ENCODE measurements at places on chromosomes 12 and 14.

GRCh38 chr14:64632056-64632455 lies 72.2 kb upstream of the PLEKHG3 start:
- no peak for DNase-seq

GRCh38 chr14:64878837-64879634 lies 671 bp downstream of the SPTB start:
- DNase-seq = peak; percentile 58

- no peak for DNase-seq
Measured at GRCh38 chr12:64652346-64652745, 42.1 kb downstream of the RASSF3 start.

DNA sequence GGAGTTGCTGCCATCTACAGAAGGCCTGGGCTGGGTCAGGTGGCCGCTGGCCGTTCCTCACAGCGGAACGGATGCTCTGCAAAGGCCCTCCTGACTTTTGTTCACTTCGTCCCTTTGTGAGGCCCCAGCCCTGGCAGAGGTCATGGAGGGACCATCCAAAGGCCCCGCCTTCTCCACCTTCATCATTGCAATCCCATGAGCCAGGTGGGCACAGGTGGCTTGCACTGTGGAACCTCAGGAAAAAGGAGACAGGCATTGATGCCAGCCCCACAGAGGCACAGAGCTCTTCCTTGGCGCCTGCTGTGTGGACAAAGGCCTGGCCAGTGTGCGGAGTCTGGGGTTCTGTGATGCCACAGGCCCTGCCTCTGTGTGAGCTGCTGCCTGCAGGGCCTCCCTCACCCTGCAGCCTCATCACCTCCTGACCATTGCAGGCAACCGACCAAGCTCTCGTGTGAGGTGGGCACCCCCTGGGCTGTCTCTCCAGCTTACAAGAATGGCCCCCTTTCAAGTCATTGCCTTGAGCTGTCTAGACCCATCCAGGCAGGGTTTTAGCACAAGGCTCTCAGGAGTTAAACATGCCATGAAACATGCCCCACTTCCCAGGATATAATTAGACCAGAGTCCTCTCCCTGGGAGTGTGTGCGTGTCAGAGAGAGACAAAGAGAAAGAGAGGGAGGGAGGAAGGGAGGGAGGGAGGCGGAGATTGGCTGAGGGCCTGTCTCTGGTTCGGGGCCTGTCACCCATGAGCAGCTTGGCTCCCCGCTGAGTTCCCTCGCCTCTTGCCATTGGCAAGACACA lies 19.3 kb downstream of the NFKBIA start:
- DNase-seq = no peak

GRCh38 chr14:70201994-70202393 lies 13.2 kb upstream of the SLC8A3 start:
- DNase-seq = no peak

DNA sequence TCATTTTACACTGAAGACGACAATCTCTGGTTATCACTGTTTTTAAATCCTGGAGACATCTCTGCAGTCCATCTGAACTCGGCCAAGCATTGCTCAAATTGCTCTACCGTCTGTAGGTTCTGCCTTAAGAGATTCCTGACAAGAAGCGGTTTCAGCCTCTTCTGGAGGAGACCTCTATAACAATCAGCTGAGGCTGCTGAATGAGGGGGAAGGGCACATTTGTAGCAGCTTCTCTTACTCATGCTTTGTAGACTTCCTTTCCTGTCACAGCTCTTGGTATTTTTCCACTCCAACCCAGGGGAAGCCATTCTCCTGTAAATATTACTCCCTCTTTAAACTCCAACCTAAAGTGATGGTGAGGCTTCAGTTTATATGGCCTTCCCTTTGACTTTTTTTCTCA lies 3.0 kb downstream of the ARG2 start:
- DNase-seq = no peak

DNA sequence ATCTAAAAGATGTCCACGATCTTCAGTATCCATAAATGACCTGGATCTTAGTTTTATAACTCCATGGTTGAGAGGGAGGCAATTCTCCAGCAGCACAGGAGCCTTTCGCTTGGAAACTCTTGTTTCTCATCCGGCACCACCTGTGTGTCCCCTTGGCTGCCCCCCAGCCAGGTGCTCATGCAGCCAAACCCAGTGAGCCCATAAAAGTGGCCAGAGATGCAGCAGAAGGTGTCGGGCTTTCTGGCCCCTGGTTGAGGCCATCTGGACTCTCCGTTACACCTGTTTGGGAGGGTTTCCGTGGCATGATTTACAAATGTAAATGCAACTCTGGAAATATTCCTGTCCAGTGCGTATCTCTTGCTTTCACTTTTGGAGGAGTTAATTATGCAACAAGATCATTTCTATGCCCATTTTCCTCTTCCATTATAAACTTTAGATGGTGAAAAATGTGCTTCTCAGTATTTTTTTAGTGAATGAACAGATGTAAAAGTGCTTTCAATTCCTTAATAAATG lies 291.1 kb downstream of the DIO2 start:
- DNase-seq = no peak

DNA sequence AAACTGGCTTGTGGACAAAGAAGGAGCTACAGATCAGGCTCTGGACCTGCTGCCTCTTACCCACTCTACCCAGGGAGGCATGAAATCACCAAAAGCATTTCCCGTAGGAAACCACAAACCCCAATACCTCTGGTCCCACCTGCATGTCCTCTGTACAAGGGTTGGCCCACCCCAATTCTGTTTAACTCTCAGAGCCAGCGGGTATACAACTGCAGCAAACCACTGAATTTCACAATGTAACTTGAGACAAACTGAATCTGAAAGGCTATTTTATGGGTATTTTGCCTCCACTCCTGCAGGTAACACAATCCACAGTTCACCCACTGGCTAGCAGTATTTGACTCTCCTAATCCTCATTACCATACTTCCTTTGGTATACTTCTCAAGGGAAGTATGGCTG lies 16.5 kb downstream of the SIX1 start:
- DNase-seq = no peak

DNA sequence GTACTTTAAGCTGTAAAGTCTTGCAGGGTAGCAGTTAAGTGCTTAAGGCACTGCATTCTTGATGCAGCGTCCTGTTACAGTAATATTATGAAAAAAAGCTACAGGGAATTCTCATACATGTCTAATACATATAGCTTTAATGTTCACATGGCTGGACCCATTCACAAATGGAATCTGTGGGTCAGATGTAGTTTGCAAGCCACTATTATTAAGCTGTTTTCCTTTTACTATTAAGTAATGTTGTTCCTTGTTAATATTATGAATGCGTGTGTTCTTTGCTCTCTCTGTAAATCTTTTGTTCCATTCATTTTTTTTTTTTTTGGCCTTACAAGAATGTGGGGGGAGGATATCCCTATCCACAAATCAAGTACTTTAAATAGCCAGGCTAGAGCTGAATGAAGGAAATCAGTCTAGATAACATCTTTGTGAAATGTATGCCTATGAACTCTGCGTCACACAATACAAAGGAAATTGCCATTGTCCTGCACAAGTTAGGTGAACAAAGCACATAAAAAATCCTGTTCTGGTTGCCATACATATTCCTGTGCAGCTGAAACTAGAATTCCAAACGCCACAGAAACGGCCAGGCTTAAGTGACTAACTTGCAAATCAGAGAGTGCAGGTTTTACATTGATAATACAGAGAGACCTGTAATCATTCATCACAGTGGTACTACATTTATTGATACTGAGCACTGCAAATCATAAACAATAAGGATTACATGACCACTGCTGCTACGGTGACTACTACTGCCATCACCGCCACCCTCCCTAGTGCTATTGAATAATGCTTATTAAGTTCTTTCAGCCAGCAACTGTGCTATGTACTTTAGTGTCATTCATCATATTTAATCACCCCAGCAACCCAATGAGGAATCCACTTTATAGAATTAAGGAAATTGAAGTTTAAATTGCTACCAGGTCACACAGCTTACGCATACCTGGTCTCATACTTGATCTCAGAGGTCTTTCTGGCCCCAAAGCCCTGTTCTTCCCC lies 111.9 kb downstream of the HMGA2 start:
- no peak for DNase-seq

- no peak for DNase-seq
Measured at GRCh38 chr14:54349713-54350112, 47.1 kb upstream of the CDKN3 start.

GRCh38 chr12:108201808-108202207 lies 72.7 kb downstream of the WSCD2 start:
- no peak for DNase-seq

DNA sequence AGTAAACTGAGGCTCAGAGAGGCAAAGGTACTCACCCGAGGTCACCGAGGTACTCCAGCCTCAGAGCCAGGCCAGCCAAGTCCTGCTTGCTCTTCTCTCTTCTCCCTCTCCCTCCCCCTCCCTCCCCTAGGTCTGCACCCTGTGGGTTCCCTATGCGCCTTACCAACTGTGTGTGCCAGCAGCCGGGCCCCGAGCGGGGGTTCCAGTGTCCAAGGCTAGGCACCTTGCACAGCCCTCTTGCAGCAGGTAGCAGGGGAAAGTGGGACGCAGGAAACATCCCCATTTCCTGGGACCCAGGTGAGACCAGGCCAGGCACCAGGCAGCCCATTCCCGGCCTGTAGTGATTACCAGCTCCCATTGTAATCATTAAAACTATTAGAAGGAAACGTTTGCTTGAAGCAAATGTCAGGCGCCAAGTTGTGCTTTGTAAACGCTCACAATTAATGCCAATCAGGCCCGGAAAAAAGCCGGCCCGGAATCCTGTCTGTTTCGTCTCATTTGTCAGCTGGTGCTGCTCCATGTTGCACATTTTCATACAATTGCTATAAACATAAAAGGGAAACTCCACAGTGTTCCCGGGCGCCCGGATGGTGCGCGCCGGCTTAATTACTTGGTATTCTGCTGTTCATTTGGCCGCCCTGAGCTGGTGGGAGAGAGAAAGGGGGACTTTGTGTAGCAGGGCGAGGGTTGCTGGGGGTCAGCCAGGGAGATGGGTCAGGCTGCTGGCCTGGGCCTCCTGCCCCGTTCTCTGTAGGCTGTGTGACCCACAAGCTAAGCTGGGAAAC lies 11.9 kb downstream of the FAM222A start:
- DNase-seq = no peak

DNA sequence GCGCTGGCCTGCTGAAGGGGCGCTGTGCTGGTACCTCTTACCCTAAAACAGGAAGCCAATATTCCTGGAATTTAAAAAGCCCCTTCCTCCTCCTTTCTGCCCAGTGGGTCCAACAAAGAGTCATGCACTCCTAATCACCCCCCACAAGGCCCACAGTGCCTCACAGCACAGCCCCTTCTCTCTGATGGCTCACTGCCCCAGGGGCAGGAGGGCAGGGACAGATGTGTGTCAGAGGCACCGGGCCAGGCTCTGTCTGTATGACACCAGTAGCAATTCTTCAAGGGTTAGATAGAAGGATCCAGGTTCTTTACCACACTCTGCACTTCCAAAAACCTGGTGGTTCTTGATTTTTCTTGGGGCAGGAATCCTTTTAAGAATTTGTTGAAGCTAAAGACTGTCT lies 8.9 kb downstream of the MYH6 start:
- no peak for DNase-seq
